Activated T-cell treated with anti-CD3 and anti-CD28 coated beads for 4 hours (primary cell): ENCODE measurements at places on chromosomes 16 and 17.

GRCh38 chr16:18788828-18789514 lies 1.2 kb downstream of the RPS15A start:
- no peak for DNase-seq

DNA sequence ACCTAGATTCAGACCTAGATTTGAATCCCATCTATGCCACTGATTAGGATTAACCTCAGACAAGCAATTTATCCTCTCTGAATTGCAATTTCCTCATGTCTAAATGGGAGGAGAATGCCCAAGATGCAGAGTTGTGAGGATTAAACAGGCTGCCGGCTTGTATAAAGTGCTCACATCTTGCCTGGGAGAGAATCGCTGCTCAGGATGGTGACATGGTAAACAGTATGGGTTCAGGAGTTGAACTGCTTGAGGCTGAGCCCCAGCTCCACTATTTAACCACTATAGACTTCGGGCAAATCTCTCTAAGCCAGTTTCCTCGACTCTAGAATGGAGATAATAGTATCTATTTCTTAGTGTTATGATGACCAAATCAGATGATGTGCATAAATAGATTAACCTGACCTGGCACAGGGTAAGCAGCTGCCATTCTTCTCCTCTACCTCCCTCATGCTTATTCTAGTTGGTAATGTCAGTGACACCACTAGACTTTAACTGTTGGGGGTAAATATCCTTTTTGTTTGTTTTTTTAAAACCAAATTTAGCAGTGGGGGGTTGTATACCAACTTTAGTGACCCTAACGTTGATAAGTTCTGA lies 732 bp upstream of the RPL27 start:
- no peak for DNase-seq

DNA sequence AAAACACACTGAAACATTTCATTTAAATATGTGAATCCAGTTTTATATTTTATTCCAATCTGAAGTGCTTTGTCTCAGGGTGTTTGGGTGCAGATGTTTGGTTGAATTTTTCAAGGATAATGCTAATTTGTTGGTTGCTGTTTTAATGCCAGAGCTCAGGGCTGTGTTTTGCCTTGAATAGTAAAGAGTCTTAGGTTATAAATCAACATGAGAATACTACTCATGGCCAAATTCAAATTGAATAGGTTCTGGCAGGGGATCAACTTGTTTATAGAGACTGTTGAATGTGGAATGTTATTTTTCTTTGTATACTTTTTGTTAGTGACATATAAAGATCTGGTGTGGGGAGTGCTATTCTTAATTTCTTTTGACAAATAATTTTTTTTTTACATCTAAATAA lies 18.8 kb downstream of the TOM1L1 start:
- no peak for DNase-seq

- no peak for DNase-seq
Observed at GRCh38 chr16:79776243-79776847, 175.8 kb upstream of the MAF start.
